ENCODE measurements at places on chromosomes 7 and 10. TPM values are rescaled to one million over a fixed set of nuclear protein-coding genes. Genes with fewer than 3 reads are reported as not detected.

TRPV5 gene
- total RNA-seq = not detected

GRCh38 chr7:129923709-129924108 is 29.1 kb downstream of the UBE2H start:
- no peak for DNase-seq

TYSND1 gene
- 17.6 TPM for total RNA-seq

DNA sequence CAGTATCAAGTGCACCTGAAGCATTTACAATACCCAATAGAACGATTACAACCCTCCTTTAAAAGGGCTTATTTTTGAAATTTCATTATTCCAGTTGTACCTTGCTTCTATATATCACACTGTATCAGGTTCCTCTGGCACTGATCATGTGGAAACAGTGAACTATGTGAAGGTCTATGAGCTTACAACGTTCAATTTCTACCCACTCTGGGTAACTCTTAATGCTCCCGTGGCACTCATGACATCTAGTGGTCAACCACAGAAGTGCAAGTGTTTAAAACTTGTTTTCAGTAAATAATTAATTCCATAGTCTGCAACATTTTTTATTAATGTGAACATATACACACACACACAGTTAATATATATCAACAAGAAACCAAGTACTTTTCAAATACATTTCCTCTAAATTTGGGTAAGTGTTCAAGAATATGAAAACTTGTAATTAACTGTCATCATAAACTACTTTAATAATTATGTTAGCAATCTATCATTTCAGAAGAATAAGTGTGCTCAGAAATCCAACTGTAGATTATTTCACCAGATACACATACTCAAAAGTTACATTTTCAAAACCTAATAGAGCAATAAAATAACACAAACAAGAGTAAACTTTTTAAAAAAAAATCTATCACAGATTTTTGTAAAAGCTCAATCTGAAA is 61.0 kb downstream of the MPP7 start:
- peak; percentile 56 for DNase-seq

PON1 gene
- total RNA-seq = not detected

ANKRD61 gene
- 0.80 TPM for total RNA-seq

DNA sequence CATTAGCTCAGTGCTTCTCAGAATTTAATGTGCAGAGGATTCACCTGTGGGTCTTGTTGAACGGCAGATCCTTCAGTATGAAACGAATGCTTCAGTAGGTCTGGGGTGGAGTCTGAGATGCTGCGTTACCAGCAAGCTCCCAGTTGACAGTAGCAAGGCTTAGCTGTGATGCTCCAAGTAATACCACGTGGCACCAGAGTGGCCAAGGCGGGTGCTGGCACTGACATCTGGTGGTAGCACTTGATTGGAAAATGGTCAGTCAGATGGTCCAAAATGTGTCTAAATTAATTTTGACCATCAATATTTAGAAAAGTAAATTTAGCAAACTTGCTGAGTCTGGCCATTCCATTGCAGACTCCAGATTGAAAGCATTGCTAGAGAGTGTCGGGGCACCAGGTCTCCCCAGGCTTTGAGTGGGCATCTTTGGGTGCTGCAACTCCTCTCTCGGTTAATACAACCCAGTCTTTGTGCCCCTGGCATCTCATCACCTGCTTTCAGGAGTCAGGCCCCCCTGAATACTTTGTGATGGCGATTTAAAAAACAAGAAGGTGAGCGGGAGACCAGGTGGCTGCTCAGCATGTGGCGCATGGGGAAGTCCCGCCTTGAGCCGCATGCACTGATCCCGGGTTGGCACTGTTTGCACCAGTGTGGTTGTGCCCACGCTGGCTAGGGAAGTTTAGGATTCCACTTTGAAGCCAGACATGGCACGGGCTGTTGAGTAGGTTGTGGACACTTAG is 130.1 kb downstream of the NT5C2 start:
- DNase-seq = no peak

- no peak for DNase-seq
These were observed 21.2 kb downstream of the LSMEM1 start for GRCh38 chr7:112501801-112502503.

- no peak for DNase-seq
These were observed 80.7 kb downstream of the PHTF2 start for GRCh38 chr7:77879272-77879671.

STK17A gene
- total RNA-seq = 7.1 TPM

DNA sequence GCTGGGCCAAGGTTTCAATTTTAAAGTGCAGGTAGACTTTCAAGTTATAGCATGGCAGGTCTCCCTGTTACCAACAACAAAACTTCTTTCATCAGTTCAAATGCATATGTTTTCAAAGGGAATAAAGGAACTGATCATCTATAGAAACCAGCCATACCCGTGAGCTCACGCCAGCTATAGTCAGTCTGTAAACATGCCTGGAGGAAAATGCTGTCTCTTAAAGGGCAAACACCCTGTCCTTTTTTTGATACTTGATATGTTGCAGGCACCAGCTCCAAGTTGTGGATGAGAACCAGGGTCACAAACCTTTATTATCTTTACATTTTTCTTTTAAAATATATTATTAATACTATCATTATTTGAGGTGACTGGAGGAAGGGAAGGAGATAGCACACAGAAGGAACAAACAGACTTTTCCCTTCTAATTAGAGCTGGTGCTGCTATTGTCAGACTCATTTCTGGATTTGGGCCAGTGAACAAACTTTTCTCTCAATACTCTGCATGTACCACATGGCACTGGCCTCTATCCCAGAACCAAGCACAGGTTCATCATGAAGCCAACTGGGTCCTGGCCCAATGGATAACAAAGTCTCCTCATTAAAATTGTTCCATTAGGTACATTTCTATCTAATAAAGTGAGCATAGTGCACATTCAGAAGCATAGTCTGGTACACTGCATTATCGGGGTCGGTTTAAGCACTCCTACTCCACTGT is 1102.4 kb downstream of the SORCS3 start:
- no peak for DNase-seq

- DNase-seq = no peak
These were observed 32.3 kb downstream of the PALD1 start for GRCh38 chr10:70510904-70511303.

FRMD4A gene
- 65.3 TPM for total RNA-seq

GALNT17 gene
- 10.4 TPM for total RNA-seq

- no peak for DNase-seq
These were observed 27.6 kb downstream of the CFAP46 start for GRCh38 chr10:132914732-132915131.

DNA sequence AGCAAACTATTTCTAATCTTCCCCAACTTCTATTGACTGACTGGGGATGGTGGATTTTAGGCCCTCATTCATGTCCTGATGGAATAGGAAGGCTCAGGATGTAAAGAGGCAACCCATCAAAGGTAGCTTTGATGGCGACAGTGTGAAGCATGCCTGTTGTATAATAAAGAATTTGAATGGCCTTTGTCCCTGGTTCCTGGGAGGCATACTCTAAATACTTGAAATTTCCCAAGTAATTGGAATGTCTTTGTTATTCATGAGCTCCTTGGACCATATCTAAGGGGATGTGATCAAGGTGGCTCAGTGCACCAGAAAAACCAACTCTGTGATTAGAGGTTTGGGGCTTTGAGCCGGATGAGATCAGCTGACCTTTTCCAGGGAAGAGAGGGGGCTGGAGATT is 264.5 kb upstream of the NEBL start:
- no peak for DNase-seq

DNA sequence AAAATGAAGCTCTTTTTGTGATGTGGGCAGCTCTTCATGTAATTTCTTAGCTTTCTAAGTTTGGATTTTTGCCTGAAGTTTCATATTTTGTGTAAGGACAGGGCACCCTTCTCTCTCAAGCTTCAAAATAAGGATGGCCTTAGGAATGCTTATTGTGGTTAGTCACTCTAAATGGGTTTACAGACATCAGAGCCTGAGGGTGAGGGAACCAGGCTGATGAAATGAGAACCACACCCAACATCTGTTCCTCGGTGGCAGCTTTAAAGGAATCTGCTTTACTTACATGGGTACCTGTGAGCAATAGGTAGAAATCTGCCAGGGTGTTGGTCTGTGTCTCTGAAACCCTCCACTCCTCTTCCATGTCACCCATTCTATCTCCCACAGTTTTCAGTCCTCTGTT is 174.3 kb downstream of the EMX2 start:
- no peak for DNase-seq

DNA sequence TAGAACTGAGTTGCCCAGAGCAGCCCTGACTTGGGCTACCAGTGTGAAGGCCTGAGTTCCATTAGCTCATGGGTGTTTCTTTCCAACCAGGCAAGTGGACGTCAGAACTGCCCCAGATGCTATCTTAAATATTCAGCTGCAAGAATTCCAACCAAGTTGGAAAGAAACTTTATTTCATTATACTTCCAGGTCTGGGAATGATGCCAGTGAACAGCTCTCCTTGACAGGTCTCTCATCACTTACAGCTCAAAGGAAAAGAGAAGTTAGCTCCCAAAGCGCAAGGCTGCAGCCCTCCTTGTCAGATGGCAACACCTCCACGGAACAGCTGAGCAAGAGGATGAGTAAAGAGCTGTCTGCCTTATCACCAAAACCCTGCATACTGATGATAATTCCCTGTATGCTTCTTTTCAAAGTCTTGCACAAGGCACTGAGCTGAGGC is 255.5 kb upstream of the AOAH start:
- DNase-seq = no peak

GRCh38 chr10:120586471-120586872 is 129.4 kb downstream of the PLPP4 start:
- no peak for DNase-seq

EGR2 gene
- total RNA-seq = 14.2 TPM

SLC29A4 gene
- total RNA-seq = 32.5 TPM

DNA sequence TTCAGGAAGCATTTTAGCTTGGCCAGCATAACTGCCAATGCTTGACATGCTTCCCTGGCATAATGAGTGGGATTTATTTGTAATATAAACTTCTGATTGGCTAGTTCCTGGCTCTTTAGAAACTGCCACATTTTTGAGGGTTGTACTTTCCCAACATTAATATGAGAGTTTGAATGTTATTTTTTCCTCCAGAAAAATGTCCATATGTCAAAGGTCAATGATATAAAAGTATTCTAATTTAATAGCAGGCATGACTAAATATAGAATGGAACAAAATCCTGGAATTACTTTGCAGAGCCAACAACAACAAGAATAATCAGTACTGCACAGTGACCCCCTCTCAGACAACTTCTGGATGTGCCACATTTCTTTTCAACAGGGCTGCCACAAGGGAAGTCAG is 352.6 kb downstream of the PRPF18 start:
- DNase-seq = no peak

DNA sequence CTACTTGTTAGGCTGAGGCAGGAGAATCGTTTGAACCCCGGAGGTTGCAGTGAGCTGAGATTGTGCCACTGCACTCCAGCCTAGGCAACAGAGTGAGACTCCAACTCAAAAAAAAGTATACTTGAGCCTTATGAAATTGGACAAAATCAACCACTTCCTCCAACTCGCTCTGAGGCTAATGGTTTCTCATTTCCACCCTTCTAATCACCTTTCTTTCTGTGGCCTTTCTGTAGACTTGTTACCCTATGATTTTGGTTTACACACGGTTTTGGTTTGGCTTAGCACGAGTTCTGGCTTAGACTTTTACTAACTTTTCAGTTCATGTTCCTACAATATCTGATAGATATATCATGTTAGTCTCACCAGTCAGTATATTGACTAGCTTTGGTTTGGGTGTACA is 152.0 kb downstream of the PHTF2 start:
- DNase-seq = no peak

SFTPD gene
- total RNA-seq = not detected

SVIL gene
- total RNA-seq = 57.5 TPM

DNA sequence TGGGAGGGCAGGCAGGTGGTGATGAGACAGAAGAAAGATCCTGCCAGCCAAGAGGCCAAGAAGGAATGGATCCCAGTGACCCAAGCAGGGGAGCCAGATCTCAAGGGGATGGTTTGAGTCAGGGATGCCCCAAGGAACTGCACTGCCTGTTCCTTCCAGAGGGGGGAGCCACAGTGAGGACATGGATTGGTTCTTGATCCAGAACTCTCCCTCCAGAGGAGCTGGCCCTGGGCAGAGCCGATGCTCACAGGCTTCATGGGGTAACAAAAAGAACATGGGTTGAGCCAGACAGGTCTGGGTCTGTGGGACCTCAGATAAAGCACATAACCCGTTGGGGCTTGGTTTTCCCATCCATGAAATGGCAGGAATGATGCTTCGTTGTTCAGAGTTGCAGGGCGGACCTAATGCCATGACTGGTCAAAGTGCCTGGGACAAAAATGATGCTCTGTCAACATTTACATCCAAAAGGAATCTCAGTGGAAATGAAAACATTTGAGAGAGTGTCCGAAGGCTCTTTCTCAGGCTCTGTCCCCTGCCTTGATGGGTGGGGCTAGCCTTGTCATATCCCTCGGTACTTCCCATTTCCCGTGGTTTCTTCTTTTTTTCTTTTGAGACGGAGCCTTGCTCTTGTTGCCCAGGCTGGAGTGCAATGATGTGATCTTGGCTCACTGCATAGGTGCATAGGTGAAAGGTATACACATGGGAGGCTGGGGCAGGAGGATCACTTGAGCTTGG is 4.7 kb upstream of the DENND2A start:
- no peak for DNase-seq

DNA sequence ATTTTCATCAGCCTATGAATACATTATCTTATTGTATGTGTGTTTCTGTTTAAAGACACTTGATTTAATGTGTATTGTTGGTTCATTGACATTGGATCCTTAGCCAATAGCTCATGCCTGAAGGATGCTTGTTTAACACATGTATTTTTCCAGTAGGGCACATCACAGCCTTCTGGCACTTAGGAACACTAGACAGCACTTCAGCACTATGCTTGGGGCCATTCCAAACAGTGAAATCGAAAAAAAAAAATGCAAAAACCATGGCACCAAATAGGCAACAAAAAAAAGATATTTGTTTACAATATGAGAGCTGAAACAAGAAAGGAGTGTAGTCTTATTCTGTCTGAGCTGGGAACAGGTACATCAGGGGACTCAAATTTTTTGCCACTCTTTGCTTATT is 262.8 kb downstream of the SLC25A13 start:
- DNase-seq = no peak

WIPF3 gene
- total RNA-seq = 4.0 TPM

- DNase-seq = no peak
These were observed 1.4 kb downstream of the TRA2A start for GRCh38 chr7:23530405-23530804.

NPSR1 gene
- total RNA-seq = not detected

DNA sequence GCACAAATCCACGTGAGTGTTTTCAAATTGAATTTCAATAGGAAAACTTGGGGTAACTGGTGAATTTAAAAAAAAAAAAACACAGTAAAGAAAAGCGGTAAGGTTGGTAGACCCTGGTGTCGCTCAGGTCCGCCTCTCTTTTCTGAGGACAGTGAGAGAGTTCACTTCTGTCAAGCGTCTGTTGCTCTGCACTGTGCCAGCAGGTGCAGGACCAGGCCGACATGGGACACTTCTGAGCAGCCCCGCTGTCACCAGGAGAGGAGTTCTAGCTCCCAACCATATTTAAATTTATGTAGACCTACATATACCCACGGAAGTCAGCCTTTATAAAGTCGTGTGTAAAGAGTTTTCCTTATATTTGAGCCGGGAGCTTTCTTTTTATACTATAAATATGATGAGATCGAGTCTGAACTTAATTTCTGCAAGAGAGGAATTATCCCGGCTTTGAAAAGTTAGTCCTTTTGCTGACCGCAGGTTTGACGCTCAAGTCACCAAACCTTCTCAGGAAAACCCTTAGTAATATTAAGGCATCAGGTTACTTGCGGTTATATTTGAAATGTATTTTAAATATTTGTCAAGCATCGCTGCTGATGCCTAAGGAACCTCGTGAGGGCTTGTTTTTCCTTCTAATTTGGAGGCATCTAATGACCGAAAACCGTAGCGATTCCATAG is 531 bp downstream of the IKZF1 start:
- DNase-seq = no peak

LRRC4 gene
- 67.6 TPM for total RNA-seq

All from neural crest cell (in vitro differentiated cells).